Activated CD4-positive, CD25-positive, alpha-beta regulatory T cell treated with anti-CD3 and anti-CD28 coated beads, Interleukin-2, amount 50 U/mL, for 72 hours (primary cell): ENCODE measurements at places on chromosomes 7 and 10.

DNA sequence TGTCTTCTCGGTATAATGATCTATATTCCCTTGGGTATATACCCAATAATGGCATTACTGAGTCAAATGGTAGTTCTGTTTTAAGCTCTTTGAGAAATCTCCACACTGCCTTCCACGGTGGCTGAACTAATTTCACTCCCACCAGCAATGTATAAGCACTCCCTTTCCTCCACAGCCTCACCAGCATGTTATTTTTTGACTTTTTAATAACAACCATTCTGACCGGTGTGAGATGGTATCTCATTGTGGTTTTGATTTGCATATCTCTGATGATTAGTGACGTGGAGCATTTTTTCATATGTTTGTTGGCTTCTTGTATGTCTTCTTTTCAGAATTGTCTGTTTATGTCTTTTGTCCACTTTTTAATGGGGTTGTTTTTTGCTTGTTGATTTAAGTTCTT lies 33.6 kb downstream of the KIAA1217 start:
- no peak for DNase-seq

DNA sequence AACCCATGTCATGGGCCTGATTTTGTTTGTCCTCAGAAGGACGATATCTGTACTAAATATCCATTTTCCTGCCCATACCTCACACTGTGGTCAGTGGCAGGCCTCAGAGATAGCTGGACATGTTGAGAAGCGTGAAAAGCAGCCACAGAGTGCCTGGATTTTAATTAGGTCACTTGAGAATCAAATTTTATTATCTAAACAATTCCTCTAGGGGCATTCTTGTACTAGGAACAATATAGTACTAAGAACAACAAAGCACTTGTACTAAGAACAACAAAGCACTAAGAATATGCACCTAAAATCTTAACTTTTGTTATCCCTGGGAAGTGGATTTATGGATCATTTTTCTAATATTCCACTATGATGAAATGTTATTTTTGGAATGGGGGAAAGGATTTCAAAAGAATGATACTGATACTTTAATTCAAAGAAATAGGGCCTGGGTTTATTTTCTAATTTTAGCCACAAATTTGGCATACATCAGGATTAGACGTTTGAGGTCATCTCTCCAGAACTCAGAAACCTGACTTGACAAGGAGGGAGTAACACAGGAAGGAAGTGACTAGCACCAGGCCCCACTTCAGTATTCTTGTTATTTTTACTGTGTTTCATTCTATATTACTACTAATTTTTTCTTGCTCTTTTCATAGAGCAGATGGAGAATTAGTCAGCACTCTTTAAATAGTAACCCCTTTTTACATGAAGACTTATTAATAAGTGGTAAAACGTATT lies 112.2 kb downstream of the EXOC4 start:
- no peak for DNase-seq

DNA sequence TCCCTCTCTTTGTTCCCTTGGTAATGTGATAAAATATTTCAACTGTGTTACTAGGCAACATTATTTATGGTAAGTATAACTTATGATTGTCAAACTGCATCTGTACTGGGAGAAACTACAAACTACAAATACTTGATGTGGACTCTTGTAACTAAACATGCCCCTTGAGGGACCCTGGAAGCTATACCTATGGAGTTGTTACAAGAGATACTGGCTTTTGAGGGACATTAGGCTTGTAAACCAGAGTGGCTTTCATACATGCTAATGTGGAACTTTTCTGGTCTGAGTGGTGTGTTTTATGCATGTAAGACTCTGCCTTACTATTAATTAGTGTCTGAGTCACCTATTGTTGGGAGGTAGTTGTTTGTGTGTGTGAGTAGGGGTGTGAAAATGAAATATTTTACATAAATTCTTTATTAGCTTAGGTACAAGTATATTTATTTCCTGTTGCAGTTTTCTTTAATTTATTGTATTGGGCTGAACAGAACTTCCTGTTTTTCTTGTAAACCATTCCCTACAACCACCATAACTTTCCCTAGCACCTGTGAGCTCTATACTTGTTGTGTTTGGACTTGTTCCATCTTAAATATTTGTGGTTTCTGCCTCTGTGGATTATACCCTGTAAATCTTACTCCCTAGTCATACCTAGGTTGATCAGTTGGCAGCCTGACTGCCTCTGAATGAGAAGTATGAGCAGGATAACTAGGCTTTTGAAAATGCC lies 49.8 kb downstream of the STK31 start:
- no peak for DNase-seq

- DNase-seq = no peak
Observed at GRCh38 chr10:84890706-84891105, 562.3 kb downstream of the CCSER2 start.

DNA sequence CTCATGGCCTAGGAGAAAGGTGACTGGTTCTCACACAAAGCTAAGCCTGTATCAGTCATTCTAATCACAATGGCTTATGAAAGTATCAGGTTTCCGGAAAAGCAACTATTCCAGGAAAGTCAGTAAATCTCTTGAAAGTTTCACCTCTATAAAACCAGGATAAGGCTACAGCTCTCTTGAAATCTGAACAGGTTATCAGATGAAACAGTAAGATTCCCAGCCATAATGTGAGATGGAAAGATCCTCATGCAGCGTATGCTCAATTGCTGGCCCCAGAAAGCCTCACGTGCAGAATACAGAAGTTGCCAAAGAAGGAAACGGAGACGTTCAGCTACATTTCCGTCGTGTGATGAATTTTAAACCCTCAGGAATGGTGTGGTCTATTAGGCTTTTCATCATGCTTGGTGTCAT lies 90.0 kb downstream of the PFKFB3 start:
- DNase-seq = no peak

DNA sequence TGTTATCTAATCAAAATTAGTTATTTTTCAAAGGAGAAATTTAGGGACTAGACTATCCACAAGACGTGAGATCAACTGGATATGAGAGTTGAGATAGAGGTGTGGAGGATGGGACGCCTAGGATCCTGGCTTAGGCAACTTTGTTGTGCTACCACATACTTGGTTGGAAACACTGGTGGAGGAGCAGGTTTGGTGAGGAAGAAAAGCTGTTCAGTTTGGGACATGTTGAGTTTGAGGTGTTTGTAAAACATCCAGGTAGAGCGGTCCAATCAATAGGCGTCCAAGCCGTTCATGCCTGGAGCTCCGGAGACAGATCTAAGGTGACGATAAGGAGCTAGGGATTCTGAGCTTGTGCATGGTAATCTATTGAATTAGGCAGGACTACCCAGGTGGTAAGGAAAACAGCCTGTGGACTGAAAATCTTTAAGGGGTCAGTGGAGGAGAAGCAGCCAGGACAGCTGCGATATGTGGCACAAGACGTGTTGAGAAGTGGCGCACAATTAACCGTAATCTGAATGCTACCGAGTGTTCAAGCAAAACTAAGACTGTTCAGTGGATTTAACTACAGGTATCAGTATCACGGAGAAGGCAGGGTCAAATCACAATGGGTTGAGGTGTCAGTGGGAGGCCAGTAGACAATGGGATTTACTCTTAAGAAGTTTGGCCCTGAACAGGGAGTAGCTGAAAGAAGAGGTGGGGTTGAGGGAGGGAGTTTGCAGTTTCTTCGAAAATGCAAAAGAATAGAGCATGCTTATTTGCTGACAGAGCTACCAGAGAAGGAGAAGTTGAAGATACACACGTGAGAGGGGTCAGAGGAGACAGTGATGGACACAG lies 16.1 kb upstream of the TRPV6 start:
- no peak for DNase-seq

DNA sequence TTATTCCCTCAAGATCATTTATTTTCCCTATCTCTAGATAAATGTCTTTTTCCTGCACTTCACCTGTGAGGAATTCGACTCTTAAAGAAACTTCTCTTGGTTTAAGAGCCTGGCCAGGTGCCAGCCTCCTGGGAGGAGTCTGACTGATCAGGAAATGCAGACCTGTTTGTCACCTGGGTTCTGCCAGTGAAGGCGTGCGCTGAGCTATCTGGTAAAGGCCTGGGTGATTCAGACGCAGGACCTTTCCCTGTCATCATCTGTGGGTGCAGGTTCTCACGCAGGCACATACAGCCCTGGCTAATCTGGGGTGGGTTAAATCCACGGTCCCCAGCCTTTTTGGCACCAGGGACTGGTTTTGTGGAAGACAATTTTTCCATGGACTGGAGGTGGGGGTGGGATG lies 65.3 kb upstream of the AQP1 start:
- no peak for DNase-seq
